ENCODE measurements at places on chromosomes 1 and 21.

- H3K4me3 ChIP-seq, result no peak overlapping the region
- DNase-seq, result no peak
- H3K4me1 ChIP-seq, result peaks cover 34% of the 10 kb centered on the region
- H3K36me3 ChIP-seq, result peaks cover 1% of the 10 kb centered on the region
- H3K27me3 ChIP-seq, result no peaks in the 10 kb centered on the region
These were observed 2.4 kb upstream of the PEF1 start for GRCh38 chr1:31647106-31647505.

DNA sequence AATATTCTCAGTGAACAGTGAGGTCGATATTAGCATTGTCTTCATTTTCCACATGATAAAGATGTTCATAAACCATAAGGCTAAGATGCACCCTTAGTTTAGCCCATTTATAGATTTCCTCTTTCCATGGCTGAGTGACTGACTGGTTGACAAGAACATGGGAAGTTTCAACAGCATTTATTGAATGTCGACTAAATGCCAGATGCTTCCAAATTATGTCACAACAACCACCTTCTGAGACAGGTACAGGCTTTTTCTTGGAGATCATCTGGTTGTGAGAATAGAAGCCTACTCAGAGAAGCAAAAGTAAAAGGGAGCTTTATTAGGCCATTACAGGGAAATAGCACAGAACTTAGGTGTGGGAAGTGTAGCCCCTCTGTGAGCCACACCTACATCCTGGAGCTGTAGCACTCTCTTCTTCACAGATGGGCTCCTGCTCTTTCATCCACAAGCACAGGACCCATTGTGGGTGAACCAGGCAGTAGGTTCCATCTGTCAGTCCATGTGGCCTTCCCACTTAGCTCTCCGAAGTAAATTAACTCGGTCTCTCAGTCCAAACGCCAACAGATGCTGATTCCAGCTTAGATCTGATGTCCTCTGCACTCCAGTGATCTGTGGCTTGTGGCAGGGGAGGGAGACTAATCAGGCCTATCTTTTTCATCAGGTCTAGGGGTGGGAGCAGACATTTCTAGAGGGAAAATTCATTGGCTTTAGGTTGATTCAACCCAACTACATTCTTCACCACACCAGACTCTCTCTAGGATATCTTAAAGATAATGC lies 14.3 kb downstream of the ATP2B4 start:
- no peaks in the 10 kb centered on the region for H3K27me3 ChIP-seq
- no peak overlapping the region for H3K4me3 ChIP-seq
- no peak for DNase-seq
- H3K27ac ChIP-seq, result no peak overlapping the region
- H3K36me3 ChIP-seq, result peaks cover 52% of the 10 kb centered on the region
- peaks cover 60% of the 10 kb centered on the region for H3K4me1 ChIP-seq

GRCh38 chr1:226061841-226062557 lies 517 bp upstream of the H3-3A start:
- H3K4me3 ChIP-seq, result peak overlapping the region; percentile 100
- peak; percentile 48 for DNase-seq
- peaks cover 35% of the 10 kb centered on the region for H3K4me1 ChIP-seq
- H3K27ac ChIP-seq, result peak overlapping the region; percentile 100

GRCh38 chr1:8871965-8872399 lies 6.5 kb downstream of the ENO1 start:
- H3K36me3 ChIP-seq, result peaks cover 93% of the 10 kb centered on the region
- H3K4me1 ChIP-seq, result peaks cover 82% of the 10 kb centered on the region
- H3K4me3 ChIP-seq, result peak overlapping the region; percentile 96
- H3K27ac ChIP-seq, result peak overlapping the region; percentile 69
- no peak for DNase-seq
- no peaks in the 10 kb centered on the region for H3K27me3 ChIP-seq

DNA sequence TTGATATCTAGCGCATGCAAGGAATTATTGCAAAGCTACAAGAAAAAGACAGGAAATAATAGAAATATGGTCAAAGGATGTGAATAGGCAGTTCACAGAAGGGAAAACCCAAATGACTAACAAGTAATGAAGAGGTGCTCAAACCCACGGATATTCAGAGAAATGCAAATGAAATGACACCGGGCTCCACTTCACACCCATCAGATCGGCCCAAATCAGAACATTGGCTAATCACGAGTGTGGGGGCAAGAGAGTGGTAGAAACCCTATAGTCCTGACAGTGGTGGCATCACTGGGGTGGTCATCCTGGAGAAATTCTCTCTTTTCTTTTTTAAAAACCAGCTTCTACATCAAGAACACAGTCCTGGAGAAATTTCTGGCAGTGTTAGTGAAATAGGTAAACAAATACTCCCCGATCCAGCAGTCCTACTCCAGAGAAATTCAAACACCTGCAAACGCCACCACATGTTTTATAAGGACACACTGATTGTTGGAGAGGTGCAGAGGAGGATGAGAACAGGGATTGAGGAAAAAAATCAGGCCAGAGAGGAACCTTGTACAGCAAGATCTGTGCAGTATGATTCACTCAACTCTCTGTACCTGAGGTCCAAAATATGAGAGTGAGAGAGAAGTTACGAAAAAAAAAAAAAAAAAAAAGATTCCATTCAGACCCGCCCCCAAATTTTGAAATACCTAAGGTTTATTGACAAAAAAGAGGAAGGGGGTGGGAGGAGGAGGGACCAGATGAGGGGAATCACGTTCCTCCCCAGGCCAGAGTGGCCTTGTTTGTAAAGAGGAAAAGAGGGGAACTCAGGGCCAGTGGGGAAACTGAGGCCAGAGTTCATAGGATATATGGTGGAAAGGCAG lies 9.2 kb upstream of the TNFRSF1B start:
- no peaks in the 10 kb centered on the region for H3K27me3 ChIP-seq
- peaks cover 82% of the 10 kb centered on the region for H3K4me1 ChIP-seq
- DNase-seq, result no peak
- peak overlapping the region; percentile 94 for H3K27ac ChIP-seq

GRCh38 chr1:119779869-119780356 lies 11.2 kb upstream of the HMGCS2 start:
- no peak overlapping the region for H3K4me3 ChIP-seq
- no peak for DNase-seq
- peaks cover 53% of the 10 kb centered on the region for H3K27me3 ChIP-seq

DNA sequence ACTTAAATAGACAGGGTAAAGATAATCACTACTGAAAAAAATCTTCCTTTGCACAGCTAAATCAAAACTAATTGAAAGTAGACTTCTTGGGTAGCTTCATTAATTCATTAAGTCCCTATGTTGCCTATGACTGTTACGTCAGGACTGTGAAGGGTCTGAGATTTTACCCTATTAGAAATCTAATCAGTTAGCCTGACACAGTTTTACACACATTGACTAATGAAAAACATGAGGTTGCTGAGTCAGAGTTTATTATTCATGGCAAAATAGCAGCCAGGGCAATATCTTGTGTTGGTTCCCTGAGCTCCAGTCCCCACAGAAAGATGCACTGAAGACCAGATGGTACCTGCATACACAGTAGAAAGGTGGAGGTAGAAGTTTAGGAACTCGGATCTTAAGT lies 262.5 kb upstream of the ZP4 start:
- DNase-seq, result no peak
- no peaks in the 10 kb centered on the region for H3K36me3 ChIP-seq
- H3K4me3 ChIP-seq, result no peak overlapping the region

GRCh38 chr1:57724535-57724934 lies 300.7 kb upstream of the DAB1 start:
- no peak overlapping the region for H3K27ac ChIP-seq
- H3K4me3 ChIP-seq, result no peak overlapping the region
- DNase-seq, result no peak

DNA sequence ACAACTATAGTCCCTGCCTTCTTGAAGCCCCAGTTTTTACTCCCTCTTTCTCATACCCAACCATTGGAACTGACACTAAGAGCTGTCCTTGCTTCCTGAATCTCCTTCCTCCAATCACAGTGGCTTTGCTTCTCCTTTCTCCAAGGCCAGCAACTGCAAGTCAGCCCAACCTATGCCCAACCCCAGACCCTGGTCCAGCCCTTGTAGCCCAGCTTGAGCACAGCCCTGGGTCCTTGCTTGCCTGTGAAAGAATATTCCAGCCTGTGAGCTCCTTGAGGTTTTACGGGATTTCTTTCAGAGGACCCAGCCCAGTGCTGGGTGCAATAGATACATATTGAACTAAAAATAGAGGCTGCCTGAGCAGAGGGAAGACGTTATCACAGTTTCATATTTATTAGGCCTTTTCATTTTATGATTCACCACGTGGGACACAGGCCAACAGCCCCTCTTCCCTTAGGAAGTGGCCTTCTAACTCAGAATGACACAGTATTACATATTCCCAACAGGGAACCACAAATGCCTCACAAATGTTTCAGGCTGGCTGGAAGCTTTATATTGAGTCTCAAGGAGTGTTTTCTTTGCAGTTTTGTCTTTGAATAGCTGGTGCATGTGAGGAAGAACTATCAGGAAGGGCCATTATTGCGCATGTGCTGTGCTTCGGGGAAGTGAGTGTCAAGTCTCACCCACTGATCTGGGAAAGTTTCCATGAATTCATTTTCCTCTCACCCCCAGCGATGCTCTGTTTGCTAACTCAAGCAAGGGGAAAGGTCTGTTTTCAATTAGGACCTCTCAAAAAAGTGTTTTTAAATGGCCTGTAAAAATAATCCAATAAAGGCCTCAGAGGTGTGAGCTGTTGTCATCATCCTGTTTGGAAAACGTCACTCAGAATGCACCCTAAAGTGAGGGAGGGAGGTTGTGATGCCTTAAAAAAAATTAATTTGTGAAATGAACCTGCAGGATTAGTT lies 92.3 kb upstream of the NFIA start:
- no peak for DNase-seq
- H3K4me1 ChIP-seq, result no peaks in the 10 kb centered on the region
- H3K27ac ChIP-seq, result no peak overlapping the region
- no peak overlapping the region for H3K4me3 ChIP-seq

DNA sequence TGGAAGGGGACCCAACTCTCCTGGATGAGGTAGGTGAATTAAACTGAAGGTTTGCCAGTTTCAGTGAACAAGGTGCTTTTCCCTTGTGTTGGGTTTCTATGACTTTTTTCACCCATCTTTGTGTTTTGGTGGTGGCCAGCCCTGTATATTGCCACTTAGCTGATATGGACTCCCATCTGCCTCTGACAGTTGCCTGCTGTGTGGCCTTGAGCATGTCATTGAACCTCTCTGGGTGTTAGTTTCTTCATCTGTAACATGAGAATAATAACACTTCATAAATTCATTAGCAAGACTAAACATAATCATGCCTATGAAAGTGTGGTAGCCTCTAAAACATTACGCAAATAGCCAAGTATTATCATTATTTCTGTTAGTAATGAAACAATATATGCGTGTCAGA lies 141.7 kb downstream of the PBX1 start:
- DNase-seq, result no peak
- H3K27me3 ChIP-seq, result no peaks in the 10 kb centered on the region
- no peaks in the 10 kb centered on the region for H3K4me1 ChIP-seq
- no peaks in the 10 kb centered on the region for H3K36me3 ChIP-seq
- H3K27ac ChIP-seq, result no peak overlapping the region

DNA sequence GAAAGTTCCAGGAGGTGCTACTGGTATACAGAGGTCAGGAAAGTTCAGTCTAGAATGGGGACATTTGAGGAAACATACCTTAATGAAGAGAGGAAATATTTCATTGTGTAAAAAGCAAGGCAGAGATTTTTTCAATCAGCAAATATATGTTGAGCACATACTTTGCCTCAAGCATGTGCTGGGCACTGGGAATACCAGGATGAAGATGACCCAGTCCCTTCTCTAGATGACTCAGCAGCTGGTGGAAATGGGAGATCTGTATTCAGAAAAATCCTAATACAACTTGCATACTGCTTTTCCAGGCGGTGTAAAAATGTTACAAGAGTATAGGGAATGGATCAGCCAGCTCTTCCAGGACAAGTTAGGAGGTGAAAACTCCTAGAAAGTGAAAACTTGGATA lies 229.3 kb downstream of the FGGY start:
- DNase-seq, result no peak
- H3K27me3 ChIP-seq, result no peaks in the 10 kb centered on the region
- no peak overlapping the region for H3K4me3 ChIP-seq
- no peaks in the 10 kb centered on the region for H3K4me1 ChIP-seq
- H3K36me3 ChIP-seq, result no peaks in the 10 kb centered on the region
- H3K27ac ChIP-seq, result no peak overlapping the region

GRCh38 chr21:14889080-14889810 lies 175.6 kb downstream of the NRIP1 start:
- H3K4me1 ChIP-seq, result no peaks in the 10 kb centered on the region
- H3K27ac ChIP-seq, result no peak overlapping the region
- H3K27me3 ChIP-seq, result no peaks in the 10 kb centered on the region
- DNase-seq, result no peak
- no peak overlapping the region for H3K4me3 ChIP-seq
- no peaks in the 10 kb centered on the region for H3K36me3 ChIP-seq

DNA sequence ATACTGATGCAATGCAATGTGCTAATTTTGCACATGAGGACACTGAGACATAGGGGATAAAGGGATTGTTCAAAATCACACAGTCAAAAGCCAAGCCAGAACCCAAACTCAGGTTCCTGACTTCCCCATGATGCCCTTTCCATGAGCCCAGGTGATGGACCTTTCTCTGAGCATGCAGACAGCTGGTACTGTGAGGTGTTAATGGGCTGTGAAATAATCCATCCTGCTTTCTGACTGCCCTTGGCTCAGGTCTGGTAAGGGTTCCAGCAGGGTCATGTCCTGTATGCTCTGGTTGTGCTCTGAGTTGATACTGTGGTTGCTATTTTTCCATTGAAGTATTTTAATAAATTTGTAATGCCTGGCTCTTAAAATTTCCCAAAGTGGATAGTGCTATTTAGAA lies 50.0 kb downstream of the CNIH3 start:
- no peaks in the 10 kb centered on the region for H3K4me1 ChIP-seq
- H3K36me3 ChIP-seq, result no peaks in the 10 kb centered on the region
- H3K4me3 ChIP-seq, result no peak overlapping the region
- DNase-seq, result no peak
- H3K27me3 ChIP-seq, result peaks cover 12% of the 10 kb centered on the region

DNA sequence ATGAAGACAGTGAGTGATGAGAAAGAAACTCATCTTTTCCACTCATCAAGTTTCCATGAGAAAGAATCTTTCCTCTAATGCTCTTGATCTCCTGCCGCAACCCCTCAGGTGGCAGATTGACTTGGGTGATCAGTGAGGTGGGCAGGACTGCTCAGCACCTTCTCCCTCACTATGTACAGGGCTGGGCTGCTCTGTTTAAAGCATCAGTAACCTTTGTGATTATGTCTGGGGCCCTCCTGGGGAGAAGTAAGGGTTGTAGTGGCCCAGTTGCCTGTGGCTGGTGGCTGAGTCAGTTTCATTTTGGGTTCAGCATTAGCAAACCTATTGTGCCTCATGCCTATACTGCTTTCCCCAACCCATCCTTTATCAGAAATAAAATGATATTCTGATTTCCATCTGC lies 366.0 kb downstream of the TTLL7 start:
- H3K36me3 ChIP-seq, result no peaks in the 10 kb centered on the region
- H3K27ac ChIP-seq, result no peak overlapping the region
- no peaks in the 10 kb centered on the region for H3K4me1 ChIP-seq
- DNase-seq, result no peak
- H3K27me3 ChIP-seq, result no peaks in the 10 kb centered on the region

GRCh38 chr1:21827141-21827679 lies 15.1 kb downstream of the LDLRAD2 start:
- H3K36me3 ChIP-seq, result no peaks in the 10 kb centered on the region
- no peaks in the 10 kb centered on the region for H3K4me1 ChIP-seq
- no peak overlapping the region for H3K4me3 ChIP-seq
- H3K27ac ChIP-seq, result no peak overlapping the region
- no peaks in the 10 kb centered on the region for H3K27me3 ChIP-seq

Measured in activated CD4-positive, alpha-beta T cell treated with anti-CD3 and anti-CD28 coated beads, Interleukin-2, amount 10 ng/mL, durations not matched to agents 7 days and 5 days (primary cell).